Activated naive CD4-positive, alpha-beta T cell treated with anti-CD3 and anti-CD28 coated beads for 36 hours (primary cell): ENCODE measurements at places on chromosomes 3 and 15.

DNA sequence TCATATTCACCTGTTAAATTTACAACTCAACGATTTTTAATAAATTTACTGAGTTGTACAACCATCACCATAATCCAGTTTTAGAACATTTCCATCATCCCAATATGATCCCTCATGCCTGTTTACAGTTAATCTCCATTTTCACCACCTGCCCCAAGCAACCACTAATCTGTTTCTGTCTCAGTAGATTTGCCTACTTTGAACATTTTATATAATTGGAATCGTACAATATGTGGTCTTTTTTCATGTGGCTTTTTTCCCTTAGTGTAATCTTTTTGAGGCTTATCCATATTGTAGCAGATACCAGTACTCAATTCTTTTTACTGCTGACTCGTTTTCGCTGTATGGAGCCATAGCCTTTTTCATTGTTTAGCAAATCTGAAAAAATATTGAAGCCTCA, 123.3 kb upstream of the STT3B start:
- H3K27ac ChIP-seq: no peak overlapping the region
- peaks cover 2% of the 10 kb centered on the region for H3K4me1 ChIP-seq
- no peak for DNase-seq
- H3K4me3 ChIP-seq: no peak overlapping the region
- no peaks in the 10 kb centered on the region for H3K36me3 ChIP-seq

- H3K27ac ChIP-seq: no peak overlapping the region
- H3K4me1 ChIP-seq: peaks cover 56% of the 10 kb centered on the region
- peaks cover 6% of the 10 kb centered on the region for H3K36me3 ChIP-seq
- no peak for DNase-seq
- H3K27me3 ChIP-seq: no peaks in the 10 kb centered on the region
Measured at GRCh38 chr15:57053470-57053869, 135.0 kb downstream of the TCF12 start.

DNA sequence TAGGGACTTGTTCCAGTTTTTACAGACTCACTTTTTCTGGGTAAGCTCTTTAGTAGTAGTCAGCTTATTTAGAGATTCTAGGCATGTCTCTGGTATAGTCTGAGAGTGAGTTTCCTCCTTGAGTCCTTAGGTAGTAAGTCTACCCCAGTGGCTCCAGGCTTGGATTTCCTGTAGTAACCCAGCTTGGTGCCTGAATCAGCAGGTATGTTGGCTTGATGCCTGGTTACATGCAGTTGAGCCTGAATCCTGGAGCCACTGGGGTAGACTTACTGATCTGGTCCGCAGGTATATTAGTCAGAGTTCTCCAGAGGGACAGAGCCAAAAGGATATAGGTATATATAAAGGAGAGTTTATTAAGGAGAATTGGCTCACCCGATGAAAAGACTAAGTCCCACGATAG, 85.8 kb upstream of the RBMS3 start:
- no peak overlapping the region for H3K4me3 ChIP-seq
- DNase-seq: no peak
- H3K27ac ChIP-seq: no peak overlapping the region
- H3K4me1 ChIP-seq: no peaks in the 10 kb centered on the region
- no peaks in the 10 kb centered on the region for H3K27me3 ChIP-seq

GRCh38 chr3:186653984-186654383, 11.8 kb upstream of the HRG start:
- no peaks in the 10 kb centered on the region for H3K4me1 ChIP-seq
- H3K36me3 ChIP-seq: no peaks in the 10 kb centered on the region
- no peak overlapping the region for H3K27ac ChIP-seq
- no peak overlapping the region for H3K4me3 ChIP-seq

- no peak overlapping the region for H3K4me3 ChIP-seq
- DNase-seq: no peak
- no peaks in the 10 kb centered on the region for H3K27me3 ChIP-seq
- H3K4me1 ChIP-seq: no peaks in the 10 kb centered on the region
Measured at GRCh38 chr3:159548675-159549335, 439.8 kb upstream of the IL12A start.

DNA sequence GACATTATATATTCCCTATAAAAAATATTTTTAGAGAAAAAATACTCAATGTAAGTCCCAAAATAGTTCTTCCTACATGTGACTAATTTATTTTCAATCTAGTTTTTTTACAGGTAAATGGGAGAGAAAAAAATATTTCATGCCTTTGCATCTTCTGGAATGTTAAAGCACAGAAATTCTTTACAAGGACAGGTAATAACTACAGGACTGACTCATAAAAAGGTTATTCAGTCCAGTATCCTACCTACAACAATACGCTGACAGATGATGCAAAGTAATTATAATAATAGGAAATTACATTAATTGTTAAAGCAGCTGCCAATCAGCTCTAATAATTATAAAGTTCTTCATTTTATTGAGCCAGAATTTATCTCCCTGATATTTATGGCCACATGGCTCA, 147.5 kb downstream of the MYO9A start:
- peaks cover 11% of the 10 kb centered on the region for H3K36me3 ChIP-seq
- H3K4me1 ChIP-seq: no peaks in the 10 kb centered on the region
- H3K27ac ChIP-seq: no peak overlapping the region
- no peak for DNase-seq
- no peak overlapping the region for H3K4me3 ChIP-seq
- no peaks in the 10 kb centered on the region for H3K27me3 ChIP-seq

GRCh38 chr15:72968531-72968922, 83.7 kb upstream of the NEO1 start:
- H3K27me3 ChIP-seq: peaks cover 17% of the 10 kb centered on the region
- no peak overlapping the region for H3K27ac ChIP-seq
- H3K4me1 ChIP-seq: no peaks in the 10 kb centered on the region
- H3K4me3 ChIP-seq: no peak overlapping the region
- no peak for DNase-seq

GRCh38 chr15:80604583-80605575, 90.2 kb upstream of the ABHD17C start:
- H3K4me1 ChIP-seq: no peaks in the 10 kb centered on the region
- H3K4me3 ChIP-seq: no peak overlapping the region
- peaks cover 3% of the 10 kb centered on the region for H3K27me3 ChIP-seq
- no peak overlapping the region for H3K27ac ChIP-seq
- no peak for DNase-seq

DNA sequence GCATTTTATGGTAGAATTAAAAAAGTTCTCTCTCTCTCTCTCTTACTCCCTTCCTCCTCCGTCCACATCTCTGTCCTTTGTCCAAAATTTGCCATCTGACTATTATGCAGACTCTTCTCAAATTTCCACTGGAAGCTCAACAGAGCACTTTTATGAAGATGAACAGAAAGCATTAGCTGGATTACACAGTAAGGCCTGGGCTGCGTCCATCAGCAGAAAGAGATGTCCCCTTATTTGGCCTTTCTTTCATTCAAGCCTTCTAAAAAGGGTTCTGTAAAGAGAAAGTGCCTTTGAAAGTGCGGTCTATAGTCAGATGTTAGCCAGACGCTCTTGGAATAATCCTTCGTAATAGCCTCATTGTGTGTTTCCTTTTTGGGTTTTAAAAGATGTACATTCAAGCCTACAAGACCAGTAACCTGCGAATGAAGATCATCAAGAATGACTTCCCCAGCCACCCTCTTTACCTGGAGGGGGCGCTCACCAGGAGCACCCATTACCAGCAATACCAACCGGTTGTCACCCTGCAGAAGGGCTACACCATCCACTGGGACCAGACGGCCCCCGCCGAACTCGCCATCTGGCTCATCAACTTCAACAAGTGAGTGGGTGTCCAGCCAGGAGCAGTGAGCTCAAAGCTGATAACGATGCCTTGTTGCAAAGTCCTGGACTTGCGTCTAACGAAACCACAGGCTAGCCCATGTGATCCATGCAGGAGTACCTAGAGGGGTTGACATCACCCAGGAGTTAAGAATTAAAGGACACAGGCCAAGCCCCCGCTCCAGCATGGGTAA, 53.1 kb downstream of the MESD start:
- H3K4me1 ChIP-seq: no peaks in the 10 kb centered on the region
- no peak overlapping the region for H3K27ac ChIP-seq

DNA sequence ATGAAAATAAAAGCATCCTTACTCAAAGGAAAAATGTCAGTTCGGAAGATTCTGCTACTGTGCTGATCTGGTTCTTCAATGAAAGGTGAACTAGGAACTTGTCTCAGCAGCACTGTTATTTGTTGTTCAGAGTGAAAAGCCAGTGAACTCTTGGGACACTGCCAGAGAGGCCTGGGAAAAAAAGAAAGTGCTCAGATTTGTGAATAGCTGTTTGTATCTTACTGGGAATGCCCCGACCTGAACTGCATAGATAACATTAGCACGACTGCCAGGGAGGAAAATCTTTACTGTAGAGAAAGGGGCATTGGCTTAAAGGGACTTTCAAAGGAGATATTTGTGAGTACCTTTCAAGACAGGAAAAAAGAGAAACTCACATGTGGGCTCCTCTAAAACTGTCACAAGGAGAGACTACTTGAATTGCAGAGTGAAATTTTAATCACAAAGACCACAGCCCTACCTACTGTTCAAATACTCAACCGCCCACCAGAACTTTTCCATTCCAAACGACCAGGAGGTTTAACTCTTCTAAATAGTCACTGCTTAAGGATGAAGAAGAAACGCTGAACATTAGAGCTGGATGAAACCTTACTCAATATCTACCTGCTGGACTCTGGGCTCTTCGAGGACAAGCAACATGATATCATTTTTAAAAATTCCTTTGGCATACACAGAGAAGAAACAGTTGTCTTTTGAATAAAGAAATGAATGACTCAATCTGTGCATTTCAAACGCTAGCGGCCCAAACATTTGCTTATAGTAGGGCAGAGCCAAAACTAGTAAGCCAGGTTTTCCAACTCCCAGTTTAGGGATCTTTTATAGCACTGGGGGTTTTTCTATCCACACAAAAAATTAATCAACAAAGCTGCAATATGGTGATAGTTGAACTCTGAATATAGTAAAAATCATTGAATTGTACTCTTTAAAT, 13.4 kb downstream of the TAMM41 start:
- no peak overlapping the region for H3K27ac ChIP-seq
- H3K27me3 ChIP-seq: no peaks in the 10 kb centered on the region
- no peaks in the 10 kb centered on the region for H3K4me1 ChIP-seq
- no peak overlapping the region for H3K4me3 ChIP-seq

GRCh38 chr3:28835751-28836150, 445.1 kb upstream of the RBMS3 start:
- H3K27ac ChIP-seq: no peak overlapping the region
- peaks cover 3% of the 10 kb centered on the region for H3K4me1 ChIP-seq
- H3K27me3 ChIP-seq: no peaks in the 10 kb centered on the region

- H3K4me3 ChIP-seq: no peak overlapping the region
- peaks cover 4% of the 10 kb centered on the region for H3K36me3 ChIP-seq
- no peak for DNase-seq
- no peaks in the 10 kb centered on the region for H3K27me3 ChIP-seq
- H3K4me1 ChIP-seq: peaks cover 66% of the 10 kb centered on the region
Measured at GRCh38 chr15:85492406-85492805, 112.0 kb downstream of the AKAP13 start.

- no peaks in the 10 kb centered on the region for H3K36me3 ChIP-seq
- H3K4me1 ChIP-seq: no peaks in the 10 kb centered on the region
- no peak for DNase-seq
- H3K27ac ChIP-seq: no peak overlapping the region
Measured at GRCh38 chr3:174358252-174358651, 500.9 kb upstream of the NAALADL2 start.

- DNase-seq: no peak
- no peaks in the 10 kb centered on the region for H3K4me1 ChIP-seq
- no peak overlapping the region for H3K4me3 ChIP-seq
Measured at GRCh38 chr3:48571938-48572337, 8.4 kb upstream of the UCN2 start.

DNA sequence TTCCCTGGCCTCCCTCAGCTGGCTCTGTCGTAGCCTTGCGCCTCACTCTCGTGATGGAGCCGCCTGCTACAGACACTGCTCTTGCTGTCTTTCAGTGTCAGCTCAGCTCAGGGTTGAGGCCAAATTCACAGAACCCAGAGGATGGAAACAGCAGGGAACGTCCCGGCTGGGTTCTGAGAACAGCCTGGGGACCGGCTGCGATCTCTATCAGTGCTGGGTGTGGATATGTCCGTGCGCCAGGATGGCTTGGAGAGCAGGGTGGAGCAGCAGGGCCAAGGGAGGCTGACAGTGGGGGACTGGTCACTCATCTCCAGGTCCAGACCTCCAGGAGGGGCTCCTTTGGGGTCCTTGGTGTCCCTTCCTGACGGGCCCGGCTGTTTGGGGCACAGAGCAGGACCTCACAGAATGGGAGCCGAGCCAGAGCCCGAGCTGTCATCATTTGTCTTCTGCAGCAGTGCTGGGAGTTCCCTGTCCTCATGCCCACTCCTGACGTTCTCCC, 18.4 kb downstream of the KLF15 start:
- no peak overlapping the region for H3K4me3 ChIP-seq
- H3K36me3 ChIP-seq: no peaks in the 10 kb centered on the region
- H3K27ac ChIP-seq: no peak overlapping the region
- H3K4me1 ChIP-seq: no peaks in the 10 kb centered on the region
- H3K27me3 ChIP-seq: no peaks in the 10 kb centered on the region

DNA sequence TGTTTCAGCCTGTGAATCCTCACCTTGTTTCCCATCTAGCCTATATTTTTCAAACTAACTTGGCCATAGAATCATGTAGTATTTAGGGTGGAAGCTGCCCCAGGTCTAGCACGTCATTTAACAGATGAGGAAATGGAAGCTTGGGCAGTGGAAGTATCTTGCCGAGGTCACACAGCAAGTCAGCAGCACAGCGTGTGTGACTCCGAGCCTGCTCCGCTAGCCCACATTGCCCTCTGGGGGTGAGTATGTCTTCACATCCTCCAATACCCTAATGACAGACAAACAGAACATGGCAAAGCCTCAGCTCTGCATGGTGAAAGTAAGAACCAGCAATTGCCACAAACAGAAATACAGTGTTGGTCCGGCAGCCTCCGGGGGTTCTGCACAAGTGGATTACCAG, 2.2 kb upstream of the CCR5 start:
- H3K4me1 ChIP-seq: peaks cover 21% of the 10 kb centered on the region
- DNase-seq: peak; percentile 75
- H3K36me3 ChIP-seq: no peaks in the 10 kb centered on the region
- H3K4me3 ChIP-seq: no peak overlapping the region
- no peak overlapping the region for H3K27ac ChIP-seq
- peaks cover 16% of the 10 kb centered on the region for H3K27me3 ChIP-seq
